ENCODE measurements at places on chromosomes 4 and X. TPM values are rescaled to one million over a fixed set of nuclear protein-coding genes. Genes with fewer than 3 reads are reported as not detected.

DNA sequence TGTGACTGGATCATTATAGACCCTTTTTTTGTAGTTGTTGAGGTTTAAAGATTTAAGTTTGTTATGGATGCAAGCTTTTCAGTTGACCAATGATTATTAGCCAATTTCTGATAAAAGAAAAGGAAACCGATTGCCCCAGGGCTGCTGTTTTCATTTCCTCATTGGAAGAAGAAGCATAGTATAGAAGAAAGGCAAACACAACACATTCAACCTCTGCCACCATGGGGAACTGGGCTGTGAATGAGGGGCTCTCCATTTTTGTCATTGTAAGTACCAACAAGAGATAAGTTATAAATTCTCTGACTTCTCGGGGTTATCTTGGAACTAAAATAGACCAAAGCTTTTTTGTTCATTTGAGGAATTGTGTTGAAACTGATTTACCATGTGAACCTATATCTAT is at the start of gene CYBB:
CYBB (plus strand) TSS at position 203 of the 400 bp plus-strand sequence; CDS start at position 222, 19 bp downstream.
- no peak for DNase-seq
- H3K36me3 ChIP-seq = no peaks in the 10 kb centered on the region
- H3K27me3 ChIP-seq = no peaks in the 10 kb centered on the region

DNA sequence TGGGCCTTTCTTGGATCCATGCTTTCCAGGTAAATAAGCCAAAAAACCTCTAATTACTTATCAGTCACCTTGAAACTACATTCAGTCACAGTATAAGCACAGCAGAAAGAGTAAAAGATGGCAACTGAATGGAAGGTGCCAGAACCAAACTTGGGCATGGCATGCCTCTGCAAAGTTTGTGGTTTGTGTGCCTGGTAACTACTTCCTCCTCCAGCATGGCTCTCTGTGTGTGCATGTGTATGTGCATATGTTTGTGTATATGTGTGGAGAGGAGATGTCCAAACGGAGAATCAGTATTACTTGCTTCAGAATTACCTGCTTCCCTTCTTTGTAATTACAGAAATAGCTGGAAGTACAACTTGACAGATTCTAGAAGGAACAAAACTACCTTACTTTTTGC is 67.5 kb downstream of the AGTR2 start:
- no peaks in the 10 kb centered on the region for H3K36me3 ChIP-seq
- no peaks in the 10 kb centered on the region for H3K4me1 ChIP-seq
- DNase-seq = no peak
- H3K27ac ChIP-seq = no peak overlapping the region
- H3K4me3 ChIP-seq = no peak overlapping the region

GRCh38 chrX:148416931-148417330 is 83.5 kb upstream of the AFF2 start:
- H3K4me1 ChIP-seq = no peaks in the 10 kb centered on the region
- H3K36me3 ChIP-seq = no peaks in the 10 kb centered on the region
- H3K4me3 ChIP-seq = no peak overlapping the region
- no peak for DNase-seq
- H3K27me3 ChIP-seq = no peaks in the 10 kb centered on the region

Gene FTHL17
- not detected for polyA plus RNA-seq

DNA sequence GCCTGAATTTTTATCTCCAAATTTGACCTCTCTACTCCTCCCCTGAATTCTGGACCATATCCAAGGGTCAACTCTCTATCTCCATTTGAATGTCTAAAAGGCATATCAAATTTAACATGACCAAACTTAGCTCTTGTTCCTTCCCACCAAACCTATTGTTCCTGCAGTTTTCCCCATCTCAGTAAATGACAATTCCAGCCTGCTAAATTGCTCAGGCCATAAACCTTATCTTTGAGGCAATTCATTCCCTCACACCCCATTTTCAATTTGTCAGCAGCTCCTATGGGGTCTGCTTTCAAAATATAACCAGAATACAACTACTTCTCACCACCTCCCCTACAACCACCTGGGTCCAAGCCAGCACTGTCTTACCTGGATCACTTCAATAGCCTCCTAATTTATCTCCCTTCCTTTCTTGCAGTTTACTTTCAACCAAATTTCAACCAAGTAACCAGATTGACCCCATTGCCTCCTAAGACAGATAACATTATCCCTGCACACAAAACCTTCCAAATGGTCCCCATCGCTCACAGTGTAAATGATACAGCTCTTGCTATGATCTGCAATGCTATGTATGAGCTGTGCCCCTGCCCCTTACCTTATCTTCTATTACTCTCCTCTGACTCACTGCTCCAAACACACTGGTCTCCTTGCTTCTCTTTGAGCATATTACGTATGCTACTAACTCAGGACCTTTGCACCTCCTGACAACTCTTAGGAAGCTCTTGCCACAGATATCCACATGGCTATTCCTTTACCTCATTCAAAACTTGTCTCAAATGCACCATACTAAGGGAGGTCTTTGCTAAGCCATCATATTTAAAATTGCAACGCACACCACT is 66.0 kb downstream of the CAMK2D start:
- H3K27ac ChIP-seq = peak overlapping the region; percentile 78
- H3K27me3 ChIP-seq = no peaks in the 10 kb centered on the region
- peak; percentile 61 for DNase-seq
- peaks cover 14% of the 10 kb centered on the region for H3K4me1 ChIP-seq
- H3K4me3 ChIP-seq = no peak overlapping the region

Gene MTMR8
- polyA plus RNA-seq = 1.7 TPM

Gene CENPVL3
- 2.2 TPM for polyA plus RNA-seq

GRCh38 chr4:14855719-14856061 is 146.6 kb upstream of the CPEB2 start:
- H3K27ac ChIP-seq = peak overlapping the region; percentile 92
- no peaks in the 10 kb centered on the region for H3K27me3 ChIP-seq
- peaks cover 6% of the 10 kb centered on the region for H3K4me1 ChIP-seq
- no peaks in the 10 kb centered on the region for H3K36me3 ChIP-seq

DNA sequence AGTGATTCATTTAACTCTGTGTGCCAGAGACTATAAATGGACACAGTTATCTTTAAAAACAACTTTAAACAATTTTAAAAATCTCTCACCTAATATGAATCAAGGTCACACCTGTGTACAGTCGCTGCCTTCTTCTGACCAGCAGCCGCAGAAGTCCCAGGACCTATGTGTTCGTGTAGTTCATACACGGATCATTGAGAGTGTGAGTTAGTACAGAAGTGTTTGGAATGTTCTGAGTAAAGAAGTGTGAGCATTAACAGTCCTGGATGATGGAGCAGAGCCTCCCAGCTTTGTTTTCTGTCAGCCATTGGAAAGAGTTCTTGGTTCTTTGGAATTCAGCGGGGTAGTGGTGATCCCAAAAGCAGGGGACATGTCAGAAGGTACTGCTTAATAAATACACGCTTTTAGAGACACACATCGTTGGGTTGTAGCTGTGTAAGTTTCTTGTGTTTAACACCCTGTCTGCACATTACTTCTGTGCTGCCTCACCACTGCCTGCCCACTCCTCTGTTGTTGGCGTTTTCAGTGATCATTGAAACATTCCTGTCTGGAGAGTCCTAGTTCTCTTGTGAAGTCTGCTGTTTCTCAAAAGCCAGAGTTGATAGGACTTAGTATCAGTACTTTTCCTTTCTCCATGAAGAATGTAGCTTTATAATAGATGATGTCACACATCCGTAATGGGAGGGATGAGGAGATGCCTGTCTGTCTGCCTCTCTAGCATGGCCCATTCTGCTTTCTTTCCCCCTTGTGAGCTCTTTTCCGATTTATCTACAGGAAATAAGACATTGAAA is 90.6 kb downstream of the PTTG2 start:
- H3K4me1 ChIP-seq = peaks cover 4% of the 10 kb centered on the region
- H3K36me3 ChIP-seq = no peaks in the 10 kb centered on the region
- no peaks in the 10 kb centered on the region for H3K27me3 ChIP-seq
- H3K27ac ChIP-seq = peak overlapping the region; percentile 73

GRCh38 chrX:63746278-63746677 is 38.7 kb downstream of the ARHGEF9 start:
- H3K27ac ChIP-seq = no peak overlapping the region

Gene OR13H1
- not detected for polyA plus RNA-seq

- H3K4me1 ChIP-seq = no peaks in the 10 kb centered on the region
- no peak overlapping the region for H3K27ac ChIP-seq
- no peak overlapping the region for H3K4me3 ChIP-seq
- no peaks in the 10 kb centered on the region for H3K36me3 ChIP-seq
Observed at GRCh38 chrX:9935436-9935835, 31.7 kb upstream of the CLDN34 start.

DNA sequence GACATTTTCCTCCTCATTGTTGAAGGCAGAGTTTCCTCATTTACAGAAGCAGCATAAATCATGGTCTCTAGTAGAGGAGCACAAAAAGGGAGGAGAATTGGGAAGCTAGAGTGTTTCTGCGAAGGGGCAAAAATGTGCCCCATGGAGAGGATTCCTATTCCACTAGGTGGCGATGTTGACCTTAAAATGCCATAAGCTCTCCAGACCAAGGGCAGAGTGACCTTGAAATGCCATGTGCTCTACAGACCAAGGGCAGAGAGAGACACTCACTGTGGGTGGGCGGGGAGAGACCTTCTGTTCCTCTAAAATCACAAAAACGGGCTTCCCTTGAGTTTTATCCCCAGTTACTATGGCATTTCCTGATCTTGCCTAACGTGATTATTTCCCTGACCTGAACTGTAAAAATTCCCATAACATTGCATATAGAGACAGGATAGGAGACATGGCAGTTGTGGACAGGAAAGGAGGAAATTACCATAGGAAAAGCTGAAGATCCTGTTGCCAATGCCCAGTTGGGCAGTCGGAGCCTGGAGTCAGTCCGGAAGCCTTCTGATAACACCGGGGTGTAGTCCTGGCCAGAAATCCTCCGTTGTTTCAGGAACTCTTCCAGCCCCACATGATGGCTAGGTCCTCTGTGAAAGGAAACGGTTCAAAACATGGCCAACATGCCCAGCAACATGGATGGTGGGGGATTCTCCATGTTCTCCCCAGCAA is 567.7 kb downstream of the MAGEB5 start:
- H3K27me3 ChIP-seq = no peaks in the 10 kb centered on the region
- peak; percentile 50 for DNase-seq
- no peaks in the 10 kb centered on the region for H3K36me3 ChIP-seq
- no peak overlapping the region for H3K4me3 ChIP-seq
- no peaks in the 10 kb centered on the region for H3K4me1 ChIP-seq
- H3K27ac ChIP-seq = no peak overlapping the region

Gene TEX13B
- not detected for polyA plus RNA-seq

DNA sequence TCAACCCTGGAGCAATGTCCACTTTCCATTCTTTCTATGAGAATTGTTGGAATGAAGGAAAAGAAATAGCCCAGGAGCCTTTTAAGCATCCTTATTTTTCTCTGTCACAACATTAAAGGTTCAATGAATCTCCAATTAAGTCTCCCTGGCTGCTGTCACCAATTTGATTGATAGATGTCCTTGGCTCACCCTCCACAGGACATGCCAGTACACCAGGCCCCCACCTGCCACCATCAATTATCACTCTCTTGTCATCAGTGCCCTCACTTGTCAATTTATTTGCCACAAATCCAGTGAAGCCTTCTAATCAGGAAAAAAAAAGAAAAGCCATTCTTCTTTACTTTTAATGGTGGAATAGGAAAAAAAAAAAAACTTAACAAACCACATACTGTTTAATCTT is 453.6 kb downstream of the CENPC start:
- no peak for DNase-seq
- H3K4me3 ChIP-seq = no peak overlapping the region
- H3K27ac ChIP-seq = no peak overlapping the region
- H3K4me1 ChIP-seq = no peaks in the 10 kb centered on the region
- no peaks in the 10 kb centered on the region for H3K27me3 ChIP-seq
- no peaks in the 10 kb centered on the region for H3K36me3 ChIP-seq

- no peaks in the 10 kb centered on the region for H3K36me3 ChIP-seq
- H3K4me1 ChIP-seq = no peaks in the 10 kb centered on the region
- H3K27ac ChIP-seq = peak overlapping the region; percentile 55
- H3K27me3 ChIP-seq = no peaks in the 10 kb centered on the region
Observed at GRCh38 chrX:15492469-15492868, 664 bp downstream of the PIR start.

- no peak for DNase-seq
- H3K36me3 ChIP-seq = no peaks in the 10 kb centered on the region
- no peak overlapping the region for H3K4me3 ChIP-seq
Observed at GRCh38 chr4:185540487-185541120, 5.3 kb upstream of the PDLIM3 start.

Gene TRMT44
- polyA plus RNA-seq = 13.2 TPM

DNA sequence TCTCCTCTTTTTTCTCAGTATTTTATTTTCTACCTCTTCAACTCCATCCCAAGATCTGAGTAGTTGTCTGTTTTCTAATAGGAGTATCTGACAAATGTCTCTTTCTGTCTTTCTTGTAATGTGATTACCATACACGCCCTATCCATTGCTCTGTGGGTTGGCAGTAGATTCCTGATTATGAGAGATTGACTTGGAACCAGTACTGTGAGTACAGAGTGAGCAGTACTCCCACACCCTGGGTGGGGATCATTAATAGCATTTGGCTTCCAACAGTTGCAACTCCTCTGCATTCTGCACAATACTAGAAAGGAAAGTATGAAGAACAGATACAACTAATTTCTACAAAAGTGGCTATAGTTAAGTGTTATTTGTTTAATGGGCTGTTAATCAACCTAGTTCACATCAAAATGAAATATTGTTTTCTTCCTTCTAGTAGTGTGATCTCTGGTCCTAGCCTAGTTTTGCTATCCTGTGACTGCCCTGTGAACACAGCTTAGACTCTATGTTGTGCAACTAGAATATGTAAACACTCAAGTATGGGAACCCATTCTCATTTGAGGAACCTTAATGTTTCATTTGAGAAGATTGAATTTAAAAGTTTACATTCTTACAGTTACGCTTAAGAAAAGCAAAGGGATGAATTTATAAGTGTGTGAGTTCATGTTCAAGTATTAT is 112.9 kb downstream of the PTPN13 start:
- H3K27ac ChIP-seq = no peak overlapping the region
- H3K36me3 ChIP-seq = no peaks in the 10 kb centered on the region
- H3K4me1 ChIP-seq = no peaks in the 10 kb centered on the region
- no peak for DNase-seq
- H3K4me3 ChIP-seq = no peak overlapping the region
- no peaks in the 10 kb centered on the region for H3K27me3 ChIP-seq

DNA sequence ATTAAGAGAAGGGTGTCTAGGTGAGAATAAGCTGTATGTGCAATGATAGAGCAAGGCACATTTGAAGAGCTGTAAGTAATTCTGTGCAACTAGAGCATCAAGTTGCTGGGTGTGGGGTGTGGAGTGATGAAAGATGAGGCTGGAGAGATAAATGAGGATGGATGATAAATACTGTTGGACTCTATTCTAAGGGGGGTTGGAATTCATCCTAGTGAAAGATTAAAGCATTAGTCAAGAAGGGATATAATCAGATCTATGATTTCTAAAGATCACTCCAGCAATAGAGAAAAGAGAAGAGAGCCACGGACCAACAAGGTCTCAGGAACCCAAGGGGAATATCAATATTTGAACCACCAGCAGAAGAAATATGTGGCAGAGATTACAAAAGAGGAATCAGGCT is 415.0 kb upstream of the RPS6KA3 start:
- H3K27ac ChIP-seq = no peak overlapping the region
- no peak overlapping the region for H3K4me3 ChIP-seq
- H3K4me1 ChIP-seq = no peaks in the 10 kb centered on the region
- DNase-seq = no peak
